MV-4-11 (cell line): ENCODE measurements at places on chromosomes 3 and 15.

DNA sequence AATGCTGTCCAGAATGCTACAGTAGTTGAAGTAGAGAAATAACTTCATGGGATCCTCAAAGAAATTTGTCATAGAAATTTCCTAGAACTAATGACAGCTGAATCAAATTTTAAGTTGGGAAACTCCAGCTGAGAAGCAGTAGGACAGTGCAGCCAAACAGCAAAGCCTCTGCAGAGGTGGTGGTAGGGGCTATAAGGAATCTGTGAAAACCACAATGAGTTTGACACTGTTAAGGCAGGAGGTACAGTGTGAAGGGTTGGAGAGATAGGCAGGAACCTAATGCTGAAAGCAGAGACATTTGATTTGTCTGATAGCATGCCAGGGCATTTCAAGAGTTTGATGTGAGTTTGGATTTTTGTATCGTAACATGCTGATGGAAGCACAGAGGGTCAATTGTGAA lies 22.0 kb downstream of the ASTE1 start:
- no peak for DNase-seq

- no peak for DNase-seq
Measured at GRCh38 chr3:46934498-46935167, 41.9 kb downstream of the CCDC12 start.

DNA sequence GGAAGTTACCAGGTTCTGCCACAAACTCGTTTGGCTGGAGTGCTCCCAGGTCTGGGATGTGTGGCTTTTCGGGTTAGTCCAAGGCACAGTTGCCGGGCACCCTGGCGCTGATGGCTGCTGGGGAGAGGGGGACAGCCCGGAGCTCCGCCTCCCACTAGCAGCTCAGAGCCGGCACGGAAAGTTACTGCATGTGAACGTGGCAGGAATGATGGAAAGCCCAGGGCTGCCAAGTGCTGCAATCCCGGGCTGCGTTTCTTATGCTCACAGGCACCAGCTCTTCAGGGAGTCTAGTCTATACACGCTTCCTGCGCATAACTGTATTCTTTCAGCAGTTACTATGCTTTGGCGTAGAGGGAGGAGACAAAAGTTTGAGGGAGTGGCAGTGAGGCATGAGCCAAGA lies 141.8 kb upstream of the ICE2 start:
- no peak for DNase-seq

GRCh38 chr3:15646851-15647511 lies 45.4 kb downstream of the BTD start:
- DNase-seq = no peak

DNA sequence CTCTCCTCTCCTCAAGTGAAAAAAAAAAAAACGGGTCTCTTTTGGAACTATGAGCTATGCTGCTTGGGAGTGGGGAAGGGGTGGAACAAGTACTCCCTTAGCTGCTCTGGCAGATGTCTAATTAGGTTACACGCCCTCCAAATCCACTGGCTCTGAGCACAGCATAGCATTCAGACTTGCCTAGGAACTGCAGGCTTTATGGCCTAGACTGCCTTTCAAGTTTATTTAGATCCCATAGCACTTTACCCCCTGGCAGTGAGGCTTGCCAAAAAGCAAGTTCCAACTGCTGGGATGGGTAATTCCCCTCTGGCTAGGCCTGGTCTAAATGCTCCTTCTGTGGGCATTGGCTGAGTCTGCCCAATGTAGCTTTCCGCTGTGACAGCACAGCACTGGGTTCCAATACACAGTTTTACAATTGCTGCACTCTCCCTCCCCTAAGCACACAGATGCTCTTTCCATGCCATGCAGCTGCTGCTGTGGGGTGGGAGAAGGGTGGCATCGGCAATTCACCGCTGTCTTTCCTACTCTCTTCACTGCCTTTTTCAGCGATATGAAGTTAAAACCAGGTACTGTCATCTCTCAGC lies 152.8 kb downstream of the KCNAB1 start:
- DNase-seq = no peak

GRCh38 chr3:157588386-157589060 lies 85.3 kb upstream of the VEPH1 start:
- no peak for DNase-seq

GRCh38 chr3:186519021-186519658 lies 25.0 kb downstream of the CRYGS start:
- no peak for DNase-seq

GRCh38 chr3:45976191-45977091 lies 19.2 kb downstream of the FYCO1 start:
- DNase-seq = no peak

- DNase-seq = no peak
Measured at GRCh38 chr3:156135921-156136638, 15.7 kb downstream of the KCNAB1 start.

DNA sequence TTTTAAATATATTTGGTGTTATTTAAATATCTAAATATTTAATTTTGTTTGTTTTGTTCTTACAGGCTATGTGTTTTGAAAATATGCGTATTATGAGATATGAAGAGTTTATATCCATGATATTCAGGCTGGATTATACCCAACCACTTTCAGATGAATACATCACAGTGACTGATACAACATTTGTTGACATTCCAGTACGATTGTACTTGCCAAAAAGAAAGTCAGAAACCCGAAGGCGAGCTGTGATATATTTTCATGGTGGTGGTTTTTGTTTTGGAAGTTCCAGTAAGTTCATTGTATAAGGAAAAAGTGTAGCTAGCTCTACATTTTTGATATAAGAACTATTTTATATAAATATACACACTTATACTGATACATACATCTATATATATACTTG lies 6.9 kb downstream of the AADACL2 start:
- no peak for DNase-seq

- DNase-seq = no peak
Measured at GRCh38 chr15:100112061-100112420, 229.7 kb downstream of the ADAMTS17 start.

DNA sequence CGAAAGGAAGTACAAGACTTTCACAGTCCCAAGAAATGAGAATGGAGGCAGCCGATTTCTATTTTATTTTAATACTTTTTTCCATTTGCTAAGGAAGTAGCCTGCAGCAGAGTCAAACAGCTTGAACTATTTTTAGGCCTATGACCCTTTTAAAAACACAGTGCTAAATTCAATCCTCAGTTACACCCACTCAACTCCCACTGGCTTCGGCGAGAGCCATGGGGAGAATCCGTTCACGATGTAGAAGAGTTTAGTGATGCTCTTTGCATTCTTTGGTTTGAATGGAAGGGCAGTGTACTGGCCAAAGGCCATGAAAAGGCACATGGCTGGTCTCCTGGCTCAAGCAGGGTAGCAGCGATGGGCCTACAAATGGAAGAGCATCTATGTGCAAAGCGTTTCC lies 343.5 kb downstream of the FOXP1 start:
- DNase-seq = no peak

- no peak for DNase-seq
Measured at GRCh38 chr3:152469248-152470025, 200.7 kb downstream of the MBNL1 start.

GRCh38 chr3:135337192-135337591 lies 542.1 kb downstream of the EPHB1 start:
- no peak for DNase-seq

GRCh38 chr15:38882221-38882620 lies 317.6 kb upstream of the RASGRP1 start:
- no peak for DNase-seq

DNA sequence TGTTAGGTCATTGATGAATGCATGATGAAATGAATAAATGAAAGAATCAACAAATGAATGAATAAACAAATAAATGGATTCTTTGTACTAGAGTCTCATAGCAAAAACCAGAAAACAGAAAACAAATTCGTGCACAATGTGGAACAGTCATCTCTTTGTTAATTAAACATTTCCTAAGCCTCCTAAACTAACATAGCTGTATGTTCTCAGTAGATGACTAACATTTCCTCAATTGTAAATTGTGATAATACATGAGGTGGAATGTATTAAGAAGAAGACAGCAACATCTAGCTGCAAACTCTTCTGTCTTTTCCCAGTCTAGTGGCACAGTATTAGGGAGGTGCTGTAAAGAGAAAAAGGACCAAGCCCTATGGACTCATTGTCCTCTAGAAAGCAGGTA lies 1021.0 kb downstream of the MCTP2 start:
- DNase-seq = no peak

- DNase-seq = no peak
Measured at GRCh38 chr15:73991260-73991659, 835 bp downstream of the STOML1 start.

GRCh38 chr3:173351886-173352285 lies 45.7 kb upstream of the NLGN1 start:
- DNase-seq = no peak

- DNase-seq = no peak
Measured at GRCh38 chr3:6281662-6282061, 579.3 kb upstream of the GRM7 start.

- DNase-seq = no peak
Measured at GRCh38 chr15:87638554-87639083, 617.9 kb downstream of the NTRK3 start.

DNA sequence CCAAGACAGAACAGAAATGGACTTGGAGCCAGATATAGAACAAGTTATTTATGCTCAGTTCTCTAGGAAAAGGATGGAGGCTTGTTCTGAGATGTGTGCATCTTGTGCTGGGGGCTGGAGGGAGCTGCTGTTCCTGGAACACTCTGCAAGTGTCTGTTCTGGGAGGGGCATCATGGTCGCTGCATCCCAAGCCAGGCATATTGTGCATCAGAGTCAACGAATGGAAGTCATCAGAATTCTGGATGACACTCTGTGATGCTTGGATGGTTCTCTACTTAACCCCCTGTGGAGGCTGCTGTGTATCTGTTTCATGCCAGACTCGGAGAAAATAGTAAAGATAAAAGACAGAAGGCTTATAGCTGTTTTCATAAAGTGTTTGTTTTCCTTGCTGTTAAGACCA lies 34.7 kb downstream of the RPL22L1 start:
- DNase-seq = no peak

DNA sequence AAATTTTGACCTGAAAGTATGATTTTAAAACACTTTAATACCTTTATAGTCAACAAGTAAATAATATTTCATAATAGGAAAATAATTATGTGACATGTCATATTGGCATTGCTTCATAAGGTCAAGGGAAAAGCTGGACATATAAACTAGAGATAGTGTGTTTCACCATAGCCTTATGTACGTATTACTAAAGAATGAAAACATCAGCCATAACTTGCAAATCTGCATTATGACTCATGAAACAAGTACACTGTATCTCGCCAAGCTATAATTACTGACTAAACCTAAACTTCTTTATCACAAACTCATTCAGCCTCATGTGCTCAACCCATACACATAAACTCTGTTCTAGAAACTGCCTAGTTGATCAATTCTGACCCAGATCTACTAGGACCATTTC lies 950.1 kb downstream of the FHIT start:
- no peak for DNase-seq

- no peak for DNase-seq
Measured at GRCh38 chr15:51706291-51706690, 25.0 kb downstream of the SCG3 start.

DNA sequence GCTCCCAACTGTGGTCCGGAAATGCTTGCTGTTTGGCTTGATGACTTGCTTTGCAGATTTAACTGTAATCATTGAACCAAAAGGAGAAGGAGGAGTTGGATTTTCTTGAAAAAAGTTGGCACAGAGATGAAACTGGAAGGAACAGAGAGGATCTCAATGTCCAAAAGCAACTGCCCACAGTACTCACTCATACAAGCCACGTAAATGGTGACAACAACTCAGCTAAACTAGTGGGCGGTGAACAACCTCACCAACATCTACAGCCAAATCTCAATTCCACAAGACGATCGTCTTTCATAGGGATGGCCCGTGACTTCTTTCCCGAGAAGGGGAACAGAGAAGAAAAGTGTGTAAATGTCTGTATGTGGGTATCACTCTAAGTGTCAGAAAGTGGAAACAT lies 48.1 kb downstream of the MYO5C start:
- DNase-seq = peak; percentile 56

GRCh38 chr3:64623125-64623524 lies 64.7 kb downstream of the ADAMTS9 start:
- DNase-seq = no peak

GRCh38 chr3:33474896-33475295 lies 34.7 kb upstream of the UBP1 start:
- DNase-seq = no peak

DNA sequence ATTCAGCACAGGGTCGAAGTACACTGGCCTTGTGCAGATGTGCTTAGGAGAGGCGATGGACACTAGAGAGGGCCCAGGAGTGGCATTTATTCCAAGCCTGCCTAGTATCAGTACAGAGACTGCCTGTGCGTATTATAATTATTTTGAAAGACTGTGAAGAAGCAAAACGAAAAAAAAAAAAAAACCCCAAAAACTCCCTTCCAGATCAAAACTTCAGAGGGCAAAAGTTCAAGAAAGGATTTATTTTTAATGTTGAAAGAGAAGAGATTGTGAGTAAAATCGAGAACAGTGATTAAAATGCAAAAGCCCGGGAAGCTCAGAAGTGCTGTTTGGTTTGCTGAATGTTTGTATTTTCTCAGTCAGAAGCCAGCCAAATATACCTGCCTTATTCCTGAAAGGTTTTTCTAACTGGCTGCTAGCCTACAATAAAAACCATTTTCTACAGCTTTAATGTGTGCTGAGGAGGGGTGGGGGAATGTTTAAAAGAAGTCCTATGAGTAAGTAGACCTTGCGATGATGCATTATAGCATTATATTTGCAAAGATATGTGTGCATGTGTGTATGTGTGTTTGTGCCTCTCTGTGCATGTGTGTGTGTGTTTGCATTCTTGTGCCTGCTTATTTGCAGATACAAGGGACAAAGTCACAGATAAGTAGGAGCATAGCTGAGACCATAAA lies 19.3 kb upstream of the LZTFL1 start:
- no peak for DNase-seq

GRCh38 chr15:91694831-91695210 lies 158.7 kb upstream of the SLCO3A1 start:
- peak; percentile 50 for DNase-seq

- no peak for DNase-seq
Measured at GRCh38 chr3:39433642-39434041, 27.1 kb downstream of the RPSA start.

GRCh38 chr3:139522421-139522820 lies 17.1 kb downstream of the RBP1 start:
- no peak for DNase-seq

DNA sequence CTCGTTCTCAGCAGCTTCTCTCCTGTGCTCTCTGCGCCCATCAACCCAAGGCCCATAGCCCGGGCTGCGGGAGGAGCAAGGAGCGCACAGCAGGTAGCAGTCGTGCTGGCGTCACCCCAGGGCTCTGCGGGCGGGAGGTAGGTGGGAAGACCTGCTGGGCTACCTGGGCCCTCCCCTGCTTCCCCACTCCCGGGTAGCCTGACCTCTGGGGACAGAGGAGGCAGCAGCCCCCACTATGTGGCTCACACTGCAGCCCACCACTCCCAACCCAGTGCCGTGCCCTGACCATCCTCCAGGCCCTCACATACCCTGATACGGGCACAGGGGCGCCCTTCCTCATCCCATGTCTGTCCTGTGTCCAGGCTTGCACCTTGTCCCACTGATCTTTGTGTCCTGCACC lies 171.0 kb downstream of the NSMCE3 start:
- no peak for DNase-seq

GRCh38 chr3:149667576-149667975 lies 9.8 kb upstream of the WWTR1 start:
- DNase-seq = no peak
